ENCODE measurements at places on chromosomes 5 and 9.
A peak's percentile ranks its signal among the peaks of the same experiment; 100 is the strongest.

DNA sequence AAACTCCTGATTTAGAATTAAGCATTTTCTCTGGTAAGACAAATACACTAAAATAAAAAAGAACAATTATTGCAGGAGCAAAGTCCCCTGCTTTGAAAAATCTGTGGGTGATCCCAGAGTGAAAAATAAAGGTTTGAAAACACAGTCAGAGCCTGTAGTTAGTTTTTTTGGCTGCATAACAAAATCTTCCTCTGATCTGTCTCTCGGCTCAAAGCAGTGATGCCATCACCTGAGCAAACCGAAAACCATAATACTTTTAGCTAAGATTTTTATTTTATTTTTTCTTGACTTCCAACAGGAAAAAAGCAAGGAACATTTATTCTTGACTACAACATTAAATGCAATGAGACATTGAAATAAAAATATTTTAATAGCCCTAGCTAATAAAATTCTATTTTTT is 1.2 kb downstream of the CDH18 start:
- DNase-seq: no peak

DNA sequence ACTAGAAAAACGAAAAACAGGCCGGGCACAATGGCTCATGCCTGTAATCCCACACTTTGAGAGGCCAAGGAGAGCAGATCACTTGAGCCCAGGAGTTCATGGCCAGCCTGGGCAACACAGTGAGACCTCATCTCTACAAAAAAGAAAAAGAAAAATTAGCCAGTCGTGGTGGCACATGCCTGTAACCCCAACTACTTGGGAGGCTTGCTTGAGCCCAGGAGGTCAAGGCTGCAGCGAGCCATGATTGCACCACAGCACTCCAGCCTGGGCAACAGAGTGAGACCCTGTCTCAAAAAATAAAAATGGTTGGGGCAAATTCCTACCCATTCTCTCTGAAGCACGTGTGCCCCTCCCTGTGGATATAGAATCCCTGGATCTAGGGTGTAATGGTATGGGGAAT is 8.4 kb upstream of the CFAP157 start:
- no peak for DNase-seq

DNA sequence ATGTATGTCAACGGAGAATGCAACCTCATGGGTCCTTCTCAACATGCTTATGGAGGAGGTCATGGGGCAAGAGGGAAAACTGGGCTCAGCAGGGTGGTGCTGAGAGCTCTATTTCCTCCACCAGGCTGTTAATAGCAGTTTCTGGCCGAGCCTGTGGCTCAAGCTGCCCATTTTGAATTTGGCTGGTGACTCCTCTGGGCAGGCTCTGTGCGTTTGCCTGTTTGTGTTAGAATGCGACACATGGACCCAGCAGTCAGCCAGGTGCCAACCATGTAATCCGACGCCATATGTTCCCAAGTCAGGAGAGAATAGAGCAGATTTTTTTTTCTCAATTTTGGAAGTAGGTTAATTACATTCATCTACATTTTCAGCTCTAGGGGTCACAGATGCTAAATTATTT is 387.7 kb upstream of the CLINT1 start:
- no peak for DNase-seq

DNA sequence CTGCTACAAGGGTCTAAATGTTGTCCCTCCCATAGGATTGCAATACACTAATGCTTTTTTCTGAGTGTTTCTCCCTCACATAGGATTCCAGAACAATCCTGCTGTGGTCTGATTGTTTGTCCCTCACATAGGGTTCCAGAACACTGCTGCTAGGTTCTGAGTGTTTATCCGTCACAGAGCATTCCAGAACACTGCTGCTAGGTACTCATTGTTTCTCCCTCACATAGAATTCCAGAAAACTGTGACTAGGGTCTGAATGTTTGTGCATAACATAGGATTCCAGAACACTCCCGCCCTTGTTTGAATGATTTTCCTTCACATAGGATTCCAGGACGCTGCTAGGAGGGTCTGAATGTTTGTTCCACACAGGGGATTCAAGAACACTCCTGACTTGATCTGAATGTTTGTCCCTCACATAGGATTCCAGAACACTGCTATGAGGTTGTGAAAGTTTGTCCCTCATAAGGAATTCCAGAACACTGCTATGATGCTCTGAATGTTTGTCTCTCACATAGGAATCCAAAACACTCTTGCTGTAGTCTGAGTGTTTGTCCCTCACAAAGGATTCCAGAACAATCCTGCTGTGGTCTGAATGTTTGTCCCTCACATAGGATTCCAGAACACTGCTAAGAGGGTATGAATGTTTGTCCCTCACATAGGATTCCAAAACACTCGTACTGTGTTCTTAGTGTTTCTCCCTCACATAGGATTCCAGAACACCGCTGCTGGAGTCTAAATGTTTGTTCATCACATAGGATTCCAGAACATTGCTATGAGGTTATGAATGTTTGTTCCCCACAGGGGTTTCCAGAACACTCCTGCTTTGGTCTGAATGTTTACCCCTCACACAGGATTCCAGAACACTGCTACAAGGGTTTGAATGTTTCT is 213.5 kb downstream of the FOXD4L6 start:
- DNase-seq: no peak

DNA sequence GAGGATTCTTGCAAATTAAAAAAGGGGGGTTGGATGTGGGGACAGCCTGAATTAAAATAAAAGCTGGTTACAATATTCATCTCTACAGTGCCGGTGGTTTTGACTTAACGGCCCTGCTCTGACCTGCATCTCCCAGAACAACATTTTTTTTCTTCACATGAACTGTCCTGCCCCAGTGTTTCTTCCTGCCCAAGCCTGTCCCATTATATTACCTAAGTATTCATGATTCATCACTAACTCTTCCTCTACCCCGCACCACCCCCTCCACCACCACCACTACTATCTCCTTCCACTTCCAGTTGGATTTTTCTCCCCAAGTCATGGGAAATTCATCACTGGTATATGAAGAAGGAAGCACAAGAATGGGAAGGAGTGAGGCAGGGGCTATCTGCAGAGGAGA is 90.1 kb downstream of the ZFAND5 start:
- DNase-seq: no peak

GRCh38 chr5:103915081-103915480 is 352.5 kb upstream of the NUDT12 start:
- no peak for DNase-seq

GRCh38 chr5:120457839-120458507 is 6.1 kb upstream of the PRR16 start:
- peak; percentile 14 for DNase-seq

DNA sequence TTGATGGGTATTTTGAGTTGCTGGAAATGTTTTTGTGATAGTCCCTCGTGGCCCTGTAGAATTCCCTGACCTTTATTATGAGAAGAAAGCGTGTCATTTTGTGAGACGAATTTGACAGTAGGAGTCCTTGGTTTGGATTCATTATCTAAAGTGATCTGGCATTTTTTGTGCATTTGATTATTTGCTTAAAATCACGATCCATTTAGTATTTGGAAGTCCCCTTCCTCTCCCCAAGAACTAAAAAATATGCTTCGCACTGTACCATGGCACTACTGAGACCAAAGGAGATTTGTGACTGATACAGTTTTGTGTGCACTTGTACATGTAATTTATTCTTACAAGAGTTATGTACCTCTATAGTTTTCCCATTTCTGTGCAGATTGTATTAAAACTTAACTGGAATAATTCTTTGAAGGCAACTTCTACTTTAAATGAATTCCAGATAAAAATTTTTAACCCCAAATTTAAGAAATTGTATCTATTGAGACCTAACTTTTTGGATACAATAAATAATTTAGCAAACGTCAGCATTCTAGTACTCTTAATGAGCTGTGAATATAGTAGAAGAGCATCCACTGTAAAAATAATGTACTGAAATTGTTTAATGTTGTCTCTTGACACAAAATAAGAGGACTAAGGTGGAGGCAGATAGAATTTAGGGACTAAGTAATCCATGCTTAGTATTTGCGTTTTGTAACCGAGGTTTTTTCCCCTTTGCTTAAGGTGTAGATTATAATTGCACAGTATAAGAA is 2.1 kb downstream of the MAP3K1 start:
- no peak for DNase-seq
